GM04504 (cell line): ENCODE measurements at places on chromosomes 5 and 9.

DNA sequence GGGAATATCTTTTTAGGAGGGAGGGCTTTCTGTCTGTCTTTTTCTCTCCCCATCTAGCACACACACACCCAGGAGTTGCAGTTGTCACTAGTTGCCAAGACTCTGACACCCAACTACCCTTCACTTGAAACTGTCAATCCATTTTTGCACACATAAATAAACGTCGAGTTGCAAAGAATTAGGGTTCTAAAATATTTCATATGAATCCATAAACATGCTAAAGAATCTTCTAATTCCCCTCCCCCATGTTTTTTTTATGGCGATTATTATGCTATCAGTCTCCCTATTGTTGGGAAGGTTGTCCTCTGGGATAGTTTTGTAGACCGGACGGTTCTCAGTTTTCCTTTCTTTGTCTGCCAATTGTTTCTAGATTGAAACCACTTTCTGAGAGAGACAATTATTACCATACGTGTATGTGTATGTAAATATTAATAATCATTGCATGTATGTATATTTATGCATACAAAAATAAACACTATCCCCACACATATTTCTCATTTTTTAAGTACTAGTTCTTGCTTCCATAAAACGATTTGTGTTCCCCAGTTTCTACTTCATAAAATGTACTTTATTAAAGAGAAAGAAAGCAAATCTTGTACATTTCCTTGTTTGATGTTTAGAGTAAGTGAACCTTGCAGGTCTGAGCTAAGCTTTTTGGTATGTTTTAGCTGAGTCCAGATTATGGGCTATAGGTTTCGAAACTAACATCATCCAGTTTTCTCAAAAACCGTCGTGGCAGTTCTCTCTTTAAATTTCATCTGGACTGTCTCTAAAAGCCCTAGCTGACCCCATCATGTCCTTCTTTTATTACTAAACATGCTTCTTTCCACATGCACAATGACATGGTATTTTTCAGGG, 165.0 kb upstream of the MPDZ start:
- no peak for DNase-seq

DNA sequence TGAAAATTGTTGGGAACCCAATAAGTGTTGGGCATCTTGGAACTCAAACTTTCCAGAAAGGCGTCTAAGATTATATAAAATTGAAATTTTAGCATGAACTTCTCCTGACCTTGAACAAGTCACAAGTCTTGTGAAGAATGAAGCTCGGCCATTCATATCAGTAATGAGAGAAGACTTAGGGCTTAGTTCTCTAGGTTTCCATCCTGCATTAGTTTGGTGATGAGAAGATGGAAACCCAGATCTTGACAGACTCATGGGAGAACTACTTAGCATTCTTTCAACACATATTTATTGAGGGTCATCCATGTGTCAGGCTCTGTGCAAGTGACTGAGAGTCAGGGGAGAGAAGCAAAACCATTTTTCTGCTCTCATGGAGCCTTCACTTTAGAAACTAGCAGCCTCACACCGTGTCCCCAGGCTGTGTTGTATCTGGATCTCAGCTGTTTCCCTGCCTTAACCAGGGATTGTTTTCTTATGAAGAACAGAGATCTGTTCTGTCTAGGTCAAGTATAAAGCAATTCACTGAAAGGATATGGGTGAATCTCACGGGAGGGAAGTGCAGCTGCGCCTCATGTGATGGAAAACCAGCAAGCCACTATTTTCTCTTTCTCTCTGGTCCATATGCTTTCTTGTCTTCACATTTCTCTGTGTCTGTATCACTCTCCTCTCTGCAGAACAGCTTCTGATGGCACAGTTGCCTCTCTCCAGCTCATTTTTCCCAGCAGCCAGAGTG, 3.4 kb downstream of the GARNL3 start:
- DNase-seq = no peak

DNA sequence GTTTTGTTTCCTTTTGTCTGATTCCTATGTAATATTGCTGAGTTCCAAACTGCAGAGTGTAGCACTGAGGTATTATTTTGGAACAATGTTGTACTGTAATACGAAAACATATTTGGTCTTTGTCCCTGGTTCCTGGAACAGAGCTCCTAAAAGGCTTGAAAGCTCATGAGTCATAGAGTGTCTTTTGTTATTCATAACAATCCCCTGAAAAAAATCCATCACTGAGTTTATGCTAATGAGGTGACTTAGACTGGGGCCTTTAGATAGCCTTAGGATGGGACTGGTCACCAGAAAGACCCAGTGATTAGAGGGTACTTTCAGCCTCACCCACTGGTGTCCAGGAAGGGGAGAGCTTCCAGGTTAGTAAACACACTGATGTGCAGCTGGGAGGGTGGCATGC, 132.7 kb upstream of the POU5F2 start:
- no peak for DNase-seq

GRCh38 chr5:142834504-142834903, 64.3 kb downstream of the ARHGAP26 start:
- DNase-seq = no peak

DNA sequence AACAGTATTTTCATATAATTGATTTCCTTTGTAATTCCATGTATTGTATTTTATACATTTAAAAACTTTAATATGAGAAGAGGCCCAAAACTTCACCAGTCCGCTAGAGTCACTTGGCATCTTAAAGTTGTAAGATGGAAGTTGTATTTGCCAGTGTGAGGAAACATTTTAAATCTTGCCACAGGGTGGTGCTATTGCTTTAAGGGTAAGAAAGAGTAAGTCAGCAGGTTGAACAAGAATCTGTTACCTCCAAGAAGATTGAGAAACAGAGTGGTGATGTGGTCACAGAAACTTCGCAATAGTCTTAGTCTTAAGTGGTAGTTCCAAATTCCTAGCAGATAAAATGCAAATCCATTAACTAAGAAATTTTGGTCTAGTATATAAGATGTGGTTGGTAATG, 39.8 kb upstream of the RANBP6 start:
- peak; percentile 76 for DNase-seq

DNA sequence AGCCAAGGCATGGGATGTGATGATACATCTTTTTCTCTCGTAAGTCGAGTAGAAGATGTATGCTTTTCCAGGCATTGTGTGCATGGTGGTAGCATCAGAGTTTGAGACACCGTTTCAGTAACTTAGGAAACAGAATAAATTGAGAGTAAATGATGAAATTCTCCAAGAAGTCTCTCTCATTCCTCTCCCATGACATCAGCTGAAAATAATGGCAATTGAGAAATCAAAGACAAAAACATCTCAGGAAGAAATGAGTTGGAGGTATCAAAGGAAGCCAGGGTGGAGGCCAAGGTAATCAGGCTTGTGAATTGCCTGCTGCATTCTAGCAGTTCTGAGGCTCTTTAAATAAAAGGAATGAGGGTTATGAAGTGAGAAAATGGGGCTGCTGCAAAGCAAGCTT, 53.9 kb downstream of the SGCD start:
- peak; percentile 71 for DNase-seq

DNA sequence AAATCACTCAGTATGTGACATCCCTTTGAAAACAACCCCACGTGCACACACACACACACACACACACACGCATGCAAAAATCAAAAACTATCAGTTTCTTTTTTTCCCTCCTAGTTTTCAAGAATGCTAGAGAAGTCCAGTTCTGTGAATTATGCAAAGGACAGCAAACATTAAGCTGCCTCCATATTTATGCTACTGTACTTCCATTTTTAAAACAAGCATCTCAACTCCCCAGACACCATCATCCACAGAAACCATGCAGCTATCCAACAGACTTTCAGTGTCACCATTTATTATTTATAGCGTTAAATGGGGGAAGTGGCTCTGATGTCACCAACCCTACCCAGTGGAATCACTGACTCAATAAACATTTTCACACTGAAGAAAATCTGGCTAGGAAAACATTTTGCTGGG, 1.6 kb downstream of the FBXW11 start:
- no peak for DNase-seq

DNA sequence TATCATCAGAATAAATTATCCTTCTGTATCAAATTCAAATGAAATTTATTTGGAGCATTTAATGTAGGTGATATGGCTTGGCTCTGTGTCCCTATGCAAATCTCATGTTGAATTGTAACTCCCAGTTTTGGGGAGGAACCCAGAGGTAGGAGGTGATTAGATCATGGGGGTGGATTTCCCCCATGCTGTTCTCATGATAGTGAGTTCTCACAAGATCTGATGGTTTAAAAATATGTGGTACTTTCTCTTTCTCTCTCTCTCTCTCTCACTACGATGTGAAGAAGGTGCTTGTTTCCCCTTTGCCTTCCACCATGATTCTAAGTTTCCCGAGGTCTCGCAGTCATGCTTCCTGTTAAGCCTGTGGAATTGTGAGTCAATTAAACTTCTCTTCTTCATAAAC, 678.4 kb upstream of the RGMB start:
- no peak for DNase-seq

GRCh38 chr5:178417391-178417811, 172.8 kb downstream of the COL23A1 start:
- no peak for DNase-seq

- DNase-seq = no peak
These were observed 796 bp downstream of the TRIM52 start for GRCh38 chr5:181259974-181260719.

DNA sequence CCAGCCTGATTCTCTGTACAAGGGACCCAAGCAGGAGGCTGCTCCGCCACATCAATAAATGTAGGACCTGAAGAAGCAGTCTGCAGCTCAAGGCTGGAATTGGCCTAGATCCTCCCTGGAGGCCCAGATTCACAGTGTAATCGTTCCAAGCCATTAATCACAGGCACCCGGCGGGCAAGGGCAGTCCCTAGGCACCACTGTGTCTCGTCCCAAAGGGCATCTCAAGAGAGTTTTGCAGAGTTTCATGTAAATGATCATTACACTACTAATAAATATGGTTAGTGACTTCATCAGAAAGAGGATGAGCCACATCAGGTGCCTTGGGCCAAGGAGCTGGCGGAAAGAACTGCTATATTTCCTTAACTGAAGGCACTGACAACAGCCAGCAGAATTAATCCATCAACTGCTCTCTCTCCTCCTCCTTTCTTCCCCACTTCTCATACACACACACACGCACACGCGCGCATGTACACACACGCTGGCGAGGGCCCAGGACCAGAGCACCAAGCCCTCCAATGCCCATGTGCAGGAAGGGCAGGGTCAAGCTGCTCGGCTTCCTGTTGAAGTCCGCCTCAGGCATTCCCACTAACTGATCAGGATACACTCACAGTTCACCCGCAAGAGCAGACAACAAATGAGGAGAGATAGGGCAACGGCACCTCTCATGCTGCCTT, 33.9 kb downstream of the GNAQ start:
- no peak for DNase-seq

DNA sequence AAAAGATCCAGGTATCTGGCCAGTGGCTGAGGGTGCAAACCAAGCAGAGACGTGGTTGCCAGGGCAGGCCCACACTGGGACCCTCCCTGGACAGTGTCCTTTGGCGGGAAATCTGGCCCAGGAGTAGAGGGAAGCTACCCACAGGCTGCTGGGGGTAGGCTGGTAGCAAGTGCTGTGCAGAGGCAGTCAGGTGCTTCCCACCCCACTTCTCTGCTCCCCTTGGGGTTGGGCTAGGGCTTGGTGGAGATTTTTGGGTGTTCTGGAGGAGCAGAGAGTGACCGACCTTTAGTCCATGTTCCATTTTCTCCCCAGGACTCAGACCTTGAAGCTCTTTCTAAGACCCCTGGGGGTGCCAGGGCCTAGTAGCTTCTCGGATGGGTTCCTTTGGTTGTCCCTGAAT, 5.6 kb downstream of the PRDM12 start:
- no peak for DNase-seq

- DNase-seq = no peak
These were observed 80.1 kb downstream of the ANKRD31 start for GRCh38 chr5:75156585-75156984.

DNA sequence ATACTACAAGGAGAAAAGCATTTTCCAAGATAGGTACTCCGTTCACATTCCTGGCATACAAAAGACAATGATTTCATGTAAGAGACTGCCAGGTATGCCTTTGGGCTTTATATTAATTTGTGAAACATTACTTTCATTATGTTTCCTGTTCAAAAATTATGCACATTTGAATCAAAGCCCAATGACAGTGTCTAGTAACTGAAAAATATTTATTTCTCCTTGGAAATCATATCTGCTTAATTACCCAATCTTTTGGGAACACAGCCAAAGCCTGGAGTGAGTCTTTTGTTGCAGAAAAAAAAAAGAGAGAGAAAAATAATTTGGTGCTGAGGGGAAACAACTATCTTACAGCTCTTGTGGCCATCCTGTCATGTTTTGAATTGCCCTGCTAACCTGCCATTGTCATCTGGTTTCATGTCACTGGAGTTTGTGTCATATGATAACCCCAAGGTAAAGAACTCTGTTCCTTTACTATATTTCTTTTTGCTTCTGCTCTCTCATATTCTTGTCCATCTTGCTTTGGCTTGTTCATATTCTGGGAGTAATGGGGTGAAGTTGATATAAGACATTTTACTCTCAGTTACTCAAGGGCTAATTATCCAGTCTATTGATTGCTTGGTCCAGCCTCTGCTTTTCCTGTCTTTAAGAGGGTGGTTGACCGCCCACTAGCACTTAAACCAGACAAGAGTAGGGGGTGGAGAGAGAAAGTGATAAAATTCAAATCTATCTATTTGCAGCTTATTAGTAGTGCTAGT, 238.3 kb upstream of the NUDT12 start:
- peak; percentile 40 for DNase-seq

DNA sequence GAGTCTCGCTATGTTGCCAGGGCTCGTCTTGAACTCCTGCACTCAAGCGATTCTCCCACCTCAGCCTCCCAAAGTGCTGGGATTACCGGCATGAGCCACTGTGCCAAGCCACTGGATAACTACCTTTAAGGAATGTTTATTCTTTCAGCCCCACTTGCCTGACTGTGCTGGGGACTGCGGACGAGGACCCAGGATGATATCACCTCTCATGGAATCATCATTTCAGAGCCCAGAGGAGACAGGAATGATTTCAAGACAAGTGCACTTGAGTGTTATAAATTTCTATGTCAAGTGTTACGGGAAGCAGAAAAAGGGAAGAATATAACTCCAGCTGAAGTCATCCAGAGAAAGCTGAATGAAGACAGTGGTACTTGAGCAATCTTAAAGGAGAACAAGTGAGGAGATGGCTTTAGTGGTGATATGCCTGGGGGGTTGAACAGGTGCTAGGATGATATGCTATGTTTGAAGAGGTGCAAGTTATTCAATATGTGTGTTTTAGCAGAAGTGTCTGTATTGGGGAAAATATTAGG, 109.3 kb downstream of the DCP2 start:
- DNase-seq = no peak
